ENCODE measurements at places on chromosomes 2 and 18.

- DNase-seq: no peak
Measured at GRCh38 chr2:45622336-45623075, 11.4 kb upstream of the SRBD1 start.

- no peak for DNase-seq
Measured at GRCh38 chr2:206158563-206159345, 490 bp downstream of the NDUFS1 start.

GRCh38 chr2:54556621-54557121 is 100.5 kb downstream of the SPTBN1 start:
- DNase-seq: no peak

DNA sequence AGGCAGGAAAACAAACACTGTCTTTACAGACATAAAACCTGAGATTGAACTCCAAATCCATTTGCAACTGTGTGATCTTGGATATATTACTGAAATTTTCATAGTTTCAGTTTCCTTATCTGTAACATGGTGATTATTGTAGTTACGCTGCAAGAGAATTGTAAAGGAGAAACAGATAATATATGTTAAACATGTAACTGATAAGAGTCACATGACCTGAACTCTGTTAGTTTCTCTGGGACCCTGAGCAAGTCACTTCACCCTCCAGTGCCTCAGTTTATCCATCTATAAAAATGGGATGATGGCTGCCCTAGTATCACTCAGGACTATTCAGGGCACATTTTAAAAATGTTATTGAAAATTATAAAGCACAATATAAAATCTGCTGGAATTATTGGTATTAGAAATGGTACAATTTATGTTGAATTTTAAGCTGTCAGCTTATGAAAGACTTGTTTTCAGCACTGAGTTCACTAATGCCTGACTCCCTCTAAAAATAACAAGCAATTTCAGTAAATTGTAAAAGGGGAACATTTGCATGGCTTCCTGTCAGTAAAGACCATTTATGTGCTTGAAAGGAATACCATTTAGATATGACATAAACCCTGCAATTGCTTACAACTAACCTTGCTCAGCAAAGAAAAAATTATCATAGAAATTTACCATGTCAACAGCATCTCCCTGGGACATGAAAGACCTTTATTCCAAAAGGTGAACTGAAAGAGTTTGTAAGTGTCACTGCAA is 393.5 kb downstream of the RAD51AP2 start:
- DNase-seq: no peak

- no peak for DNase-seq
Measured at GRCh38 chr2:138423745-138424144, 77.8 kb upstream of the SPOPL start.

DNA sequence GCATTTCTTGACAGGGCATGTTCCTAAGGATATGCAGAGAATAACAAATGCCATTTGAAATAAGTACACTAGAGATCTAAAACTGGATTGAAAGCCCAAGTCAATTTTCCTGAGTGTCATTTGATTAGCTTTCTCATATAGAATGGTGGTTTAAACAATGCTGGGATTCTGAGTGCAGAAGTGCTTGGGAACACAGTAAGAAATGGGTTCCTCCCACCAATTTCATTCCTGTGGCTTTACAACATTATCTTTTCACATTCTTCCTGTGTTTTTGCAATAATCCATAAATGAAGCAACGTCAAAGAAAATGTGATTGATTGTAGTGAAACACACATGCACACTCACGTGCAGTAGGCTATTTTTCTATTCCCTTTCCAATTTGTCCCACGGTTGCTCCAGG is 1858.4 kb upstream of the PIK3C3 start:
- DNase-seq: no peak

DNA sequence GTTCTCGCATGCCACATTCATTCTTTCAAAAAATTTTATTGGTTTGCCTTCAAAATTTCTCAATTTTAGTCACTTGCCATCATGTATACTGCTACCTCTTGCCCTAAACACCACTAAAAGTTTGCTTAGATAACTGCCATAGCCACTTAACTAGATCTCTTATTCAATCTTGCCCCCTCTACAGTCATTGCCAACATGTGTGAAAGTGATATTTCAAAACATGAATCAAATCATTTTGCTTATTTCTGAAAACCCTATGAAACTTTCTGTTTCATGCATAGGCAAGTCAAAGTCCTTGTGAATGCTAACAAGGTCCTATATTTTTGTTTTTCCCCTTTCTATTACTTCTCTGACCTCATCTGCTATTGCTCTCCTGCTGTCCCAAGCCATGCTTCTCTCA is 397.1 kb downstream of the KCNJ3 start:
- DNase-seq: no peak

GRCh38 chr2:110173523-110173922 is 31.3 kb downstream of the NPHP1 start:
- DNase-seq: no peak

GRCh38 chr2:46106690-46107089 is 190.5 kb upstream of the EPAS1 start:
- DNase-seq: no peak

DNA sequence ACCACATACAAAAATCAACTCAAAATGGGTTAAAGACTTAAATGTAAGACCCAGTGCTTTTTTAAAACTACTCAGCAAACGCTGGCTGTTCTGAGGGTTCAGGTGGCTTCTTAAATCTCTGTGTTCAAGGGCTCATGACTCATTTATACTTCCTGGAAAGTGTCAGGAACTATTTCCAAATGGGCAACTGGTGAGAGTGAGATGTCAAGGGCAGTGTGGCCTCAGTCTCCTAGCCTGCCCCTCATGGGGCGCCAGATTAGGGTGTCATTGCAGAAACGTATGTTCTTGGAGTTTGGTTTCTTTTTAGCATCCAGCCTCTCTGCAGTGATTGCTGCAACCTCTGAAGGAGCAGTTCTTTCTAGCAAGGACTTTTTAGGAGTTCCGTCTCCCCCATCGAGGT is 485.4 kb downstream of the TNS1 start:
- DNase-seq: no peak

DNA sequence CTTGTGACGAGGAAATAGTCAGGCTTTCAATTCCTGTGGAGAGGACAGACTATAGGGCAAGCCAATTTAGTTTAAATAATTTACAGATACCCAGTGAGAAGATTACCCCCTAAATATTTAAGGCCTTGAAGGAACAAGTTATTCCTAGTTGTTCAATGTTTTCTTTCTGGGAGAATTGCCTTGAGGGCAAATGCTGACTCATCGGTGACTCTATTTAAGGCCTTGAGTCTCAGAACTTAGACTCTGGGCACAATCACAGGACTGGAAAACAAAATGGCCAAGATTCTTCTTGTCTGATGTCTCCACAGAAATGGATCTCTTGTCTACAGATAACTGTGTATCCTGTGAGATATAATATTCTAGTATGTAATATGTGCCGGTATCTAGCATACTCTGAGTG is 467.1 kb downstream of the SUCLG1 start:
- DNase-seq: no peak

- DNase-seq: no peak
Measured at GRCh38 chr2:19361325-19361990, 3.0 kb upstream of the OSR1 start.

- DNase-seq: no peak
Measured at GRCh38 chr2:121977326-121977725, 221.9 kb downstream of the TSN start.

- no peak for DNase-seq
Measured at GRCh38 chr2:55901322-55901721, 22.3 kb downstream of the EFEMP1 start.

- DNase-seq: no peak
Measured at GRCh38 chr18:76866666-76867065, 44.3 kb downstream of the ZNF236 start.

DNA sequence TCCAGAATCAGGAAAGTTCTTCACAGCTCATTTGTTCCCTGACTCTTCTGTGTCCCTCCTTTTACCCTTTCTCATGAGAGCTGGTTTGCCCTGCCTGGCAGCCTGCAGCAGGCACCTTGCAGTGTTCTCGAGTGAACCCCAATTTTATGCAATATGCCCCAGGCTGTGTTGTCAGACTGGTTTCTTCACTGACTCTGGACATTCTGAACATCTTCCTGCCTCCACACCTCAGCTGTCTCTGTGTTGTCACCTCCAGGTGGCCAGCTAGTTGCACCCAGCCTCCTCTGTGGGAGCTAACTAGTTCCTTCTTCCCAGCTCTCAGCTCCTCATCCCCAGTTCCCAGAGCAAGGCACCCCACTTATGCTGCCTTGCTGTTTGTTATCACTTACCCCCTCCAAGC is 5.5 kb downstream of the SETBP1 start:
- DNase-seq: no peak

DNA sequence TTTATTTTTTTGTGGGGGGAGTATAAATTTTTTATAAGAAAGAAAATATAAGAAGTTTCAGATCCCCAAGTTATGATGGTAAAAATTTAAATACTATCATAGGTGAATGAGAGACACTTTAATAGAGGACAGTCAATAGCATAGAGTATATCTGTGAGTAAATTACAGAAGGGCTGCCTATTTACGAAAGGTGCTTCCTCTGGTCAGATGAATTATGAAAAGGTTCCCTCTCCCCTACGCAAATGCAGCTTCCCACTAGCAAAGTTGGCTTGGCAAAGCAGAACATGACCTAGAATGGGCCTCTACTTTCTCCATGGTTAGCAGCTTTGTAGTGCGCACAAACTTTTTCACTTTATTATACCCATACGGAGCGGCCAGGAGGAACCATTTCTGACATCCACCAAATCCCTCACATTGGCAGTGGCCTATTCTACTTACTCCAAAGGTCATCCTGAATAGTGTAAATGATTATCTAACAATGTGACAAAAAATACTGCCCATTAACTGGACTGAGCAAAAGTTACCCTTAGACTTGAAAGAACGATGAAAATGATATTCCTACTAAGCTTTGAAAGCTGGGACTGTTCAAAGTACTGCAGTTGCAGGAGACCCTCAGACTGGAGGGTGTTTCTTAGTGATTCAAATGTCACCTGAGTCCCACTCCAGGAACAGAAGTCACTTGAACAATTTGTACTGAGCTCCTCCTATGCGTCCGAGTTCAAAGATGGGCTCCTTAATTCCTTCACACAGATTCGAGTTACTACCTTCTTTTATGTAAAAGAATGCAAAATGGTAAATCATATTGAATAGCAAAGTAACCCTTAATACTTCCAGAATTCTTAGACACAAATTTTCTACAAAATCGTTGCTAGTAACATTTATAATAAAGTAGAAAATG is 148.5 kb downstream of the NOL4 start:
- DNase-seq: no peak

- DNase-seq: no peak
Measured at GRCh38 chr18:24595561-24596031, 135.2 kb downstream of the HRH4 start.

DNA sequence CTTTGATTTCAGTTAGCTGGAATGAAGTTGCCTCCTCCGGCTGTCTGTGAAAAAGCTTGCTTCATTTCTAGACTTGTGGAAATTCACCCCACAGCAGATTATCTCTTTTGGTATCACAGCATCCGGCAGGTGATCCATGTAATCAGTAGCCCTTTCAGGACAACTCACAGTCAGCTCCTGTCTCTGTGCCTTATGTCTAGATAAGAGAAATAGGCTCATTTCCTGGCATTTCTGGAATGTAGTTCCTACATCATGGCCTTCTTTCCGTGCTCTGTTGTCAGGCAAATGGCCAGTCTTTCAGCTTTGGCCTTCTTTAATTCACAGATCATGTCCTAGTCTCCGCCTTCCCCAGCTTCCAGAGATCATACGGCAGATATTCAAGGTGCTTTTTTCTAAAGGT is 455.4 kb downstream of the NUP35 start:
- no peak for DNase-seq

DNA sequence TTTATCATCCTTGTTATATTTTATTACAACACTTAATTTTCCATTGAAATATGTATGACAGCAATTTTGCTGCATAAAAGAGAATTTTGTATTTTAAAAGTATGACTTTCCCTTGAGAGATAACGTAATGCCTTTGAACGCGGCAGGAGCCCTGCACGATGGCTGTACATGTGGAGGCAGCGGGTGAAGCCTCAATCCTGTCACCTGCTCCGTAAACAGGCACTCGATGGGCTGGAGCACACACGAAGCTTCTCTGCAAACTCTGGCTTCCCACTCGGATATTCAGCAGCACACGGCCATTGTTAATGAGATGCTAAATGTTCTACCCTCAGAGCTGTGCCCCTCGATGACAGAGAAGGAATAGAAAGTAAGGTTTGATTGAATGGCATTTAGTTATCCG is 184.4 kb downstream of the RTP5 start:
- DNase-seq: no peak

DNA sequence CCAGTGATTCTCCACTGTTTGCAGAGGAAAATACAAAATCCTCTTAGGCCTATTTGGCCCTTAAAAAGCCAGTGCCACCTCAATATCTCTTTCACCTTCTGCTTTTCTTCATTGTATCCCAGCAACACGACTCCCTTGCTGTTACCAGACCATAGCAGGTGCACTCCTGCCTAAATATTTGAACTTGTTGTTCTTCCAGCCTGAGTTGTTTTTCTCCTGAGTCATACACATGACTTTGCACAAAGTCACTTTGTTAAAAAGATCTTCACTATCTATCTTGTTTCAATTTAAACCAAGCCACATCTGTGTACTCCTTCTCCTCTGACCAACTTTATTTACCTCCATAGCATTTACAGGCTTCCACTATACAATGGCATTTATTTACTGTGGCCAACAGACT is 103.6 kb downstream of the LRRTM4 start:
- no peak for DNase-seq

DNA sequence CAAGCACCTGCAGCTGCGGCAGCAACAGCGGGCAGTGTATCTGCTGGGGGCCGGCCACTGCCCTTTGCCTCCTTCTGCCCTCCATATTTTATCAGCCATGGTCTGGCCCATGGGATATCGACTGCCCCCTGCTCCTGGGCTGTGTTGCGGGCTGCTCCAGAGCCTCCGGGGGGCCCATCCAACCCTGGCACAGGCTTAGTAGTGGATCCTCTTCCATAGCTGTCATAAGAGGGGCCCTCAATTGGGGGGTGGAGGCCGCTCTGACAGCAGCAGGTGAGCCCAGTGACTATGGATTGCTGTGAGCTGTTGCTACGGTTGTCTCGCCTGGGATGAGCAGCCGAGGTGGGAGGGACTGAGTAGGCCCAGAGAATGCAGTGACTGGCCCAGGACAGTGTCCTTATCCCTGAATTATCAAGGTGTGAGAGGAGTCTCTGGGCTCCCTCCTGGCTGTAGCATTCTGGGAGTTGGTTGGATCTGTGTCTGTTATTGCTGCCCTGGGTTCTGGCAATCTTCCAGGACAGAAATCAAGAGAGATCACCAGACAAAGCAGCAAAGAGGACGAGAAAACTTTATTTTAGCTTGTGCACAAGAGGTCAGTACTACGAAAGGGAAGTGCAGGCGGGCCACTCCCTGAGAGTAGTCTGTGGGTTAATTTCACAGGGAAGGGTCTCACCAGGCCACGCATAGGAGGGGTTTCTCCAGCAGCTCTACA is 145.1 kb downstream of the ASB1 start:
- DNase-seq: no peak

- no peak for DNase-seq
Measured at GRCh38 chr2:58709274-58709673, 468.1 kb upstream of the FANCL start.

DNA sequence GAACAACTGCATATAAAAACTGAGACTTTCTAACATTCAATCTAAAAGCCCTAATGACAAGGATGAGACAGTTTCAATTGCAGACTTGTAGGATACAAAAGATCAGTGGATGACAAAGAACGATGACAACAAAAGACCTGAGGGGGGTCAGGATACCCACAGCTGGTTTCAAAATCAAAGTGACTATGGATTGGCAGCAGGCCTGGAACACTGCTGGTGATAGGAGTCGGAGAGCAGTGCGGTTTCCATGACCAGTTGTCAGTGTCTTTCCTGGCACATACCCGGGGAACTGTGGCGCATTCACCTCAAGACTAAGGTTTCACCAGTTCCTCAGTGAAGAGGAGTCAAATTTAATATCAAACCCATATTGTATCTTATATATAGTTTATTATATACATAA is 42.0 kb downstream of the EHD3 start:
- DNase-seq: no peak
